ENCODE measurements at places on chromosomes 4 and X.
A peak's percentile ranks its signal among the peaks of the same experiment; 100 is the strongest.

DNA sequence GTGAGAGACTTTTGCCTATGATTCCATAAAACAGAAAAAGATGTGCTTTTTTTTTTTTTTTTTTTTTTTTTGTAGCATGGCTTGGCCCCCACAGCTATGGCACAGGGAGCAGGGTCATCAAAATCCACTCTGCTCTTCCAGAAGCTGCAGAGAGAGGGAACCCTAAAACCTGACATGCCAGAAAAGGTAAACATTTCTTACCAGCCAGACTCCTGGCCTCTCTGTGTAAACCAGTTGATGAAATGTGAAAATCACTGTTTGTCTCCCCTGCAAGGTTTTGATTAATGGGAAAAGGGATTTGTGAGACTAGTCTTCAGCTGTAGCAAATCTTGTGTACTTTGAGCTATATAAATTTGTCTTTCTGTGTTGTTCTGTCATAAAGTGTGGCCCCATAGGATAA is 105.9 kb downstream of the ARSJ start:
- ATAC-seq: no peak

DNA sequence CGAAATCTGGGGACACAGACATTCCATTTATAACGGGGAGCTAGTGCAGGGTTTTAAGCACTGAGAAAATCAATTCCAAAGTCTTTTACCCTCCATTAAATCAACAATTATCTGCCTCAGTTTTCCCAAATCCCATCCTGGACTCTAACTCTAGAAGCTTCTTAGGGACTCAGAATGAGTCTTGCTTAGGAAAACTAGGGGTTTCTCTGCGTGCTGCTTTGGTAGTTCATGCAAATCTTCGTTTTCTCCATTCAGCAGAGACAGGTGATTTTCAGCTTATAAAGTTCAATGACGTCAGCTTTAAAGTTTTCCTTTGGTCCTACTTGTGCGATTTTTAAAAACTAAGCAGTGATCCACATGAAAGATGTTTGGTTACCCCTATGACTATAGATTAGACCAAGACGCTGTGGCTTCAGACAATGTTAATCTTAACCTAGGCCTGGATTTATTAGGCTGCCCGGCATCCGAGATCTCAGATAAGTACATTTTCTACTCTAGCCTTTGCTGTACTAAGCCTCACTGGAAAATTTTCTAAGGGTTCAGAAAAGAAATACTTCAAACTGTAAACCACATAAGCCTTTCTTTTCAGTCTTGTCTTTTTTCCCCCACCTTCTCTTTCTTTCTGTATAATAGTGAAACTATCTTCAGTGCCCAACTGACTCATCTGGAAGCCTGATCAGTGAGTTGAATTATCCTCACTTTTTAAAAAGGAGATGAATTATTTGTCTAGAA is 121.4 kb upstream of the GATB start:
- ATAC-seq: no peak

GRCh38 chrX:9604908-9605306 is 140.0 kb downstream of the TBL1X start:
- ATAC-seq: no peak

- no peak for ATAC-seq
Observed at GRCh38 chr4:97828646-97829045, 314.6 kb downstream of the STPG2 start.

DNA sequence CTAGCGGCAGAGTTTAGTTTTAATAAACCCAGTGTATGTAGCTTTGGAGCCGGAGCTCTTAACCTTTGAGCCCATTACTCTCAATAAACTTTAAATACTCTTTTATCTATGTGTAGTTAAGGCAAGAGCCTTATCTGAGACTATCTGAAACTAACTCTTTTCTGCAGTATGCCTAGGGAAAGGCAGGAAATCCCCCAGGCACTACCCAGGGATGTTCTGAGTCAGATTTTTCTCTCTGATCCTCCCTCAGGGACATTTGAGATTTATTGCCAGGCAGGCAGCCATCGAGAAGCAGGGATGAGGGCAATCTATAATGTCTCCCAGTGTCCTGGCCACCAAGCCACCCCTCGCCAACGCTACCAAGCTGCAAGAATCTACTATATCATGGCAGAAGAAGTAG is 39.1 kb downstream of the HEPH start:
- ATAC-seq: no peak

- no peak for ATAC-seq
Observed at GRCh38 chrX:701673-702072, 71.1 kb downstream of the SHOX start.

DNA sequence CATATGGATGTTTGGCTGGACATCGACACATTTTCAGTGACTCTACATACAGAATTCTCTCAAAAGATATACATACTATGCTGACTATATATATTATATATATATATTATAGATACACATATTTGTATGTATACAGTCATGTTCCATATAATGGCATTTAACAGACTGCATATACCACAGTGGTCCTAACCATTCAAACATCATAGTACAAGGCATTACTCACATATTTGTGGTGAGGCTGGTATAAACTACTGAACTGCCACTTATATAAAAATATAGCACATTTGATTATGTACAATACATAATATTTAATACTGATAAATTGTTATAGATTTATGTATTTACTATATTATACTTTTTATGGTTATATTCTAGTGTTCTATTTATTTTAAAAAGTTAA is 168.5 kb downstream of the IL15 start:
- no peak for ATAC-seq

GRCh38 chr4:10006231-10006600 is 15.1 kb downstream of the SLC2A9 start:
- ATAC-seq: peak; percentile 12

- ATAC-seq: peak; percentile 47
Observed at GRCh38 chrX:15909605-15910004, 55.0 kb upstream of the AP1S2 start.

GRCh38 chr4:6340446-6341015 is 70.9 kb downstream of the WFS1 start:
- no peak for ATAC-seq

DNA sequence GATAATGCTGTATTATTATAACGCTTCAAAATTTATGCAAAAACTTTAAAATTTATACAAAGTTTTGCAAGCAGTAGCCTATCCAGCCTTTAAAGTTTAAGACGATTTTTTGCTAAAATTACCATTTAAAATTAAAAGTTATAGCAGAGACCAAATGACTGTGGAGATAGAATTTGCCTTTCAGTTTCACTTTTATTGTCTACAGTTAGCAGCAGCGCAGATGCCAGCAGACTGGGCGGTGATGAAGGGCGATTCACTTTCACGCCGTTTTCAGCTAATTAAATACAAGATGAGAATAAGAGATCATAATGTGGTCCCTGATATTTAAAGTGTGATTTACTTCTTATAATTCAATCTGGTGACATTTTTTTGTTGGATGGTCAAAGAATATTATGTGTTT is 1381.5 kb upstream of the ADGRL3 start:
- ATAC-seq: no peak

DNA sequence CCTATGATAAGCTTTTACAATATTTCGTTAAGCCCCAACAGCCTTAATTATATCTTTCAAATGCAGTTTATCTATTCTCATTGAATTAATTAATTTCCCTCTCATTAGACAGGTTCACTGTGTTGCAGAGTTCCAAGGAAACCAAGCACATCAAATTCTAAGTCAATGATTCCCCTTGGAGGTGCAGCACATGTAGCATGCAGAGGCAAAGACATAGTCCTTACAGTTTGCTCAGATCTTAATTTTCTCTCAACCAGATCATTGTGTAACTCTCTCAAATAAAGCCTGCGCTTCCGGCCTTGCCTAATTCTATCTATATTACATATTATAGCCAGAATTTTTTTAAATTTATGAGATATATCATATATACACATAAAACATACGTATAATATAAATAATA is 205.4 kb downstream of the GRIA2 start:
- no peak for ATAC-seq

- ATAC-seq: no peak
Observed at GRCh38 chr4:83267121-83267829, 17.3 kb downstream of the COQ2 start.

Data from motor neuron (in vitro differentiated cells).